Ecto neural progenitor cell (in vitro differentiated cells): ENCODE measurements at places on chromosomes 5 and 9.

- no peak for DNase-seq
Measured at GRCh38 chr9:113621980-113622379, 158.5 kb downstream of the RGS3 start.

DNA sequence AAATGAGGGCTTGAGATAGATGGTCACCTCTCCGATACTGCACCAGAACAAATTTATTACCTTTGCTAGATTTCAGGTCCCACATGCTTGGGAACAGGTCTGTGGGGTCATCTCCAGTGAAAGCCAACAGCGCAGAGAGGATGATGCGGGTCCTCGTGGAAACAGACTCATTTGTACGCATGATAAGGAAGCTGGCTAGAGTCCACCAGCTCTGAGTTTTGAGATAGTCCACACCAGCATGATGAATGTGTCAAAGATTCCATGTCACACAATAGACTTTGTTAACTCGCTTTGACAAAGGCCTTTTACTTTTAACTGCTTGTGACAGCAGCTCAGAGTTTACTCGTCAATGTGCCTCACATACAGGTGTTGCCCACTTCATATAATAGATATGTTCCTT is 105.4 kb upstream of the TBCA start:
- DNase-seq, result no peak

GRCh38 chr5:109945097-109945678 is 255.5 kb downstream of the MAN2A1 start:
- DNase-seq, result no peak

- no peak for DNase-seq
Measured at GRCh38 chr9:14212697-14213420, 101.1 kb downstream of the NFIB start.

GRCh38 chr5:67548520-67549295 is 352.1 kb upstream of the CD180 start:
- no peak for DNase-seq
